ENCODE measurements at places on chromosomes 5 and 9.

DNA sequence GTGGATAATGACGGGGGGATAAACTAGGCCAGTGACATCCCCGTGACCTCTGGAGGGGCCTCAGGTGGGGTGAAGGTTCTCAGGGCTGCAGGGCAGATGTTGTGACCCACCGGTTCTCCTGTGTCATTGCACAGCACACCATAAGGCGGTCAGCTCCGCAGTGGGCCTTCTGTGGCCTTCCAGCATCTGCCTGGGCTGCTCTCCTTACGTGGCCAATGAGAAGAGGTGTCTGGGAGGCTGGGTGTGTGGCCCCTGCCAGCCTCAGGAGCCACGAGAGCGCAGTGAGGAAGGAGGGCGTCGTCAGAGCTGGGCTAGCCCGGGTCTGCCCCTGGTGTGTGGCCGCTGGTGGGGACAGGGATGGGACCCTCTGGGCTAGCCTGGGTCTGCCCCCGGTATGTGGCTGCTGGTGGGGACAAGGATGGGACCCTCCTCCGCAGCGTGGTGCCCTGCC, 48.7 kb downstream of the COL5A1 start:
- no peak for DNase-seq

GRCh38 chr5:130102960-130103359, 198.7 kb downstream of the CHSY3 start:
- no peak for DNase-seq

DNA sequence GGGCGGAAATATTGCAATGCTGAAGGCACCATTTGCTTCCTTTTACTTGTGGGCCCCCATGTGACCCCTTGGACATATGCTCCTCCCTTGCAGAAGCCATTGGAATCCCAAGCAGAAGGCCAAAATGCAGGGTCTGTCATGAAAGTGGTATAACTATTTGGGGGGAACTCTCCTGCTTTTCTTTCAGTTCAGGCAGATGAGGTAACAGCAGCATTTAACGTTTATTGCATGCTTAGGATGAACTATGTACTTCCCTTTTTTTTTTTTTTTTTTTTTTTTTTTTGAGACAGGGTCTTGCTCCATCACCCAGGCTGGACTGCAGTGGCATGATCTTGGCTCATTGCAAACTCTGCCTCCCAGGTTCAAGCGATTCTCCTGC, 7.8 kb downstream of the FOXI1 start:
- DNase-seq: no peak

DNA sequence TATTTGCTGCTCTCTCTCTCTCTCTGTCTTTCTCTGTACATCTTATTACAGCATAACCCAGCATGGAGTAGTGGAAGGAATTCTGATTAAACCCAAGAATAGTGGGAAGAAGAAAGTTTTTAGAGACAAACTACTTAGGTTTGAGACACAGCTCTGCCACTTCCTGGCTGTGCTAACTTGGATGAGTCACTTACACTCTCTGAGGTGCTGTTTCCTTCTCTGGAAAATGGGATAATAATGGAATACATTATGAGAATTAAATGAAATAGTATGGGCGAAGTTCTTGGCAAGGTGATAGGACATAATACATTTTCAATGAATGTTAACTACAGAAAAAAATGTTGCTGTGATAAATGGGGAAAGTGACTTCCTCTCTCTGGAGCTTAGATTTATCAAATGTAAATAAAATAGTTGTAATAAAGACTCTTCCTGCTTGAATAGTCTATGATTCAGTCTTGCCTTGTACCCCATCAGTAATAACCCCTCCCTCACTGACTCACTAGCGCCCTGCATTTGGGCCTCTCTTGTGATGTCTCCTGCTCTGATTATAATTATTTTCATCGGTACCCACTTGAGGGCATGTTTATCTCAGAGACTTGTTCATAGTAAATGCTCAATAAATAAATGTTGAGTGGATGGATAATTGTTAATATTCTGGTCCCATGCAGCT, 27.6 kb downstream of the KIF4B start:
- DNase-seq: no peak

Data from hippocampal formation (tissue), 2 donors.